ENCODE measurements at places on chromosomes 12 and 14. TPM values are rescaled to one million over a fixed set of nuclear protein-coding genes. Genes with fewer than 3 reads are reported as not detected.
A peak's percentile ranks its signal among the peaks of the same experiment; 100 is the strongest.

Gene RTL1
- not detected for total RNA-seq

- peaks cover 17% of the 10 kb centered on the region for H3K4me1 ChIP-seq
- peak; percentile 29 for DNase-seq
- no peak overlapping the region for H3K4me3 ChIP-seq
- no peaks in the 10 kb centered on the region for H3K36me3 ChIP-seq
These were observed 55.8 kb downstream of the GALNT4 start for GRCh38 chr12:89468648-89469326.

Gene ADAM20
- 0.22 TPM for total RNA-seq

GRCh38 chr14:61050417-61050816 lies 69.4 kb downstream of the SLC38A6 start:
- no peak for DNase-seq
- H3K36me3 ChIP-seq = no peaks in the 10 kb centered on the region
- no peaks in the 10 kb centered on the region for H3K4me1 ChIP-seq
- H3K27me3 ChIP-seq = no peaks in the 10 kb centered on the region
- H3K27ac ChIP-seq = no peak overlapping the region
- H3K4me3 ChIP-seq = no peak overlapping the region

DNA sequence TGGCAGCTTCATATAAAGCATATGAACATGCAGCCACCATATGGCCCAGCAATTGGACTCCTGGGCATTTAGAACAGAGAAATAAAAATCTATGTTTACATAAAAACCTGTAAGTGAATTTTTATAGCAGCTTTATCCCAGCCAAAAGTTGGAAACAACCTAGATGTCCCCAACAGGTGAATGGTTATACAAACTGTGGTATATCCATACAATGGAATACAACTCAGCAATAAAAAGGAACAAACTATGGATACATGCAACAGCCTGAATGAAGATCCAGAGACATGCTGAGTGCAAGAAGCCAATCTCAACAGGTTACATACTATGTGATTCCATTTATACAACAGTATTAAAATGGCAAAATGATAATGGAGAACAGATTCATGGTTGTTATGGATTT lies 3.7 kb downstream of the TMTC1 start:
- H3K27me3 ChIP-seq = peaks cover 36% of the 10 kb centered on the region
- no peaks in the 10 kb centered on the region for H3K36me3 ChIP-seq
- H3K27ac ChIP-seq = no peak overlapping the region
- no peaks in the 10 kb centered on the region for H3K4me1 ChIP-seq

- H3K27ac ChIP-seq = no peak overlapping the region
- no peaks in the 10 kb centered on the region for H3K27me3 ChIP-seq
- H3K36me3 ChIP-seq = no peaks in the 10 kb centered on the region
- no peaks in the 10 kb centered on the region for H3K4me1 ChIP-seq
- no peak overlapping the region for H3K4me3 ChIP-seq
These were observed 18.4 kb upstream of the CFL2 start for GRCh38 chr14:34732802-34733201.

Gene KRT6A
- not detected for total RNA-seq

DNA sequence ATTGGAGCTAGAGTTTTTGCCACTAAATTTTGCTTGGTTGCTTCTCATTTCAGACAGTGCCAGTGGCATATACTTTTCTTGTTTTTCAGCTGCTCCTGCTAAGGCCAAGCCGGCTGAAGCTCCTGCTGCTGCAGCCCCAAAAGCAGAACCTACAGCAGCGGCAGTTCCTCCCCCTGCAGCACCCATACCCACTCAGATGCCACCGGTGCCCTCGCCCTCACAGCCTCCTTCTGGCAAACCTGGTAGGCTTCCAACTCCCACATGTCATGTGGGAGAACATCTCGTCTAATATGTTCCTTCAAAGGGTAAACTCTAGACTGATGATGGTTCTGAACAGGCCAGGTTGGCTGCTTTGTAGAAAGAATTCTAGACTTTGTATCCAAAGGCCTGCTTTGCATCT lies 11.0 kb downstream of the DLST start:
- DNase-seq = no peak
- H3K4me3 ChIP-seq = no peak overlapping the region
- H3K36me3 ChIP-seq = peaks cover 85% of the 10 kb centered on the region
- H3K27ac ChIP-seq = no peak overlapping the region
- peaks cover 6% of the 10 kb centered on the region for H3K4me1 ChIP-seq

DNA sequence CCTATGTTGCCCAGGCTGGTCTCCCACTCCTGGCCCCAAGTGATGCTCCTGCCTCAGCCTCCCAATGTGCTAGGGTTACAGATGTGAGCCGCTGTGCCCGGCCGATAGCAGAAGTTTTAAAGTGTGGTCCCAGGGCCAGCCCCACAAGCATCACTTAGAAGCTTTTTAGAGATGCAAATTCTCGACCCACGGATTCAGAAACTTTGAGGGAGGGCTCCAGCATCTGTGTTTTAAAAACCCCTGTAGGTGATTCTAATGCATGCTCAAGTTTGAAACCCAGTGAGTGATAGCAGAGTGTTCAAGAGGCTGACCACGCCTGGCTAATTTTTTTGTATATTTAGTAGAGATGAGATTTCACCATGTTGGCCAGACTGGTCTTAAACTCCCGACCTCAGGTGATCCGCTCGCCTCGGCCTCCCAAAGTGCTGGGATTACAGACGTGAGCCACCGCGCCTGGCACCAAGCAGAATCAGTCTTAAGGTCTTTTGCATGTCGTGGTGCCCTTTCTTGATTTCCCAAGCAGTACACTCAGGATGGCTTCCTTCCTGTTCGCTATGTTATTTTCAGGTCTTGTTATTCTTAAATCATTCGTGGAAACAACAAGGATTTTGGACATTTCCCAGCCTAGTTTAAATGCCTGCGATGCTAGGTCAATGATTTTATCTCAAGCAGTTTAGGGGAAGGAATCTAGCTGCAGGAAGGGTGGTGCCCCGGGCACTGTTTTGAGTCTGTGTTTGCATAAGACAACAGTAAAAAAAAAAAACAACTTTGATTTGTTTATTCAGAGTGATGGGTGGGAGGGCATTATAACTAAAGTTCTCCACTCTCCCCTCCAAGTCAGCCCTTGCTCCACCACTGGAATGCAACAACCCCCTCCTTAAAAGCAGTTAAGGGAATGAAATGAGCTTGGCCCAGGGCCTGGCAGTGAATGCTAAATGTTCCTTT lies 9.2 kb upstream of the RILPL2 start:
- DNase-seq = no peak
- H3K4me1 ChIP-seq = peaks cover 41% of the 10 kb centered on the region
- peak overlapping the region; percentile 40 for H3K27ac ChIP-seq
- peaks cover 3% of the 10 kb centered on the region for H3K36me3 ChIP-seq
- H3K27me3 ChIP-seq = no peaks in the 10 kb centered on the region

DNA sequence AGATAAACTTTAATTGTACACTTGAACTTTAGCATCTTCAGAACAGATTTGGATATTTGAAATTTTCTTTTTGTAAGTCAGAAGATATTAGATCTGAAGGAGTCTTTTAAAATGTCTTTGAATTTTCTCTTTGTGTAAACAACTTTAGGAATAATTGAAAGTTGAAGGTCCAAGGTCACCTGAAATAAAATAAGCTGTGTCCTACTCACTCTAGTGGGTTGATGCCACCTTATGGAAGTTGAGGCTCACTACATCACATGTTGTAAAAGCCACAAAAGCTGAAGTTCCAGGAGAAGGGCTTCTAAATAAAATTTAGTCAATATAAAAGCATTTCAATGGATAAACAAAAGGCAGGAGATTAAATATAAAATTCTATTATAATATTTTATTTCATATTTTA lies 122.0 kb upstream of the ATXN7L3B start:
- H3K27me3 ChIP-seq = no peaks in the 10 kb centered on the region
- no peaks in the 10 kb centered on the region for H3K36me3 ChIP-seq
- H3K27ac ChIP-seq = no peak overlapping the region
- DNase-seq = no peak
- no peak overlapping the region for H3K4me3 ChIP-seq

Gene KRT77
- total RNA-seq = 0.20 TPM

Gene LTBR
- total RNA-seq = 0.38 TPM

- DNase-seq = no peak
- no peaks in the 10 kb centered on the region for H3K36me3 ChIP-seq
- H3K4me1 ChIP-seq = peaks cover 13% of the 10 kb centered on the region
- peak overlapping the region; percentile 63 for H3K27ac ChIP-seq
These were observed 443 bp downstream of the DNAL1 start for GRCh38 chr14:73645248-73645610.

Gene BLTP3B
- 23.4 TPM for total RNA-seq

GRCh38 chr12:24730489-24730896 lies 218.4 kb downstream of the BCAT1 start:
- H3K27me3 ChIP-seq = no peaks in the 10 kb centered on the region
- H3K36me3 ChIP-seq = no peaks in the 10 kb centered on the region
- H3K4me1 ChIP-seq = no peaks in the 10 kb centered on the region
- no peak for DNase-seq

DNA sequence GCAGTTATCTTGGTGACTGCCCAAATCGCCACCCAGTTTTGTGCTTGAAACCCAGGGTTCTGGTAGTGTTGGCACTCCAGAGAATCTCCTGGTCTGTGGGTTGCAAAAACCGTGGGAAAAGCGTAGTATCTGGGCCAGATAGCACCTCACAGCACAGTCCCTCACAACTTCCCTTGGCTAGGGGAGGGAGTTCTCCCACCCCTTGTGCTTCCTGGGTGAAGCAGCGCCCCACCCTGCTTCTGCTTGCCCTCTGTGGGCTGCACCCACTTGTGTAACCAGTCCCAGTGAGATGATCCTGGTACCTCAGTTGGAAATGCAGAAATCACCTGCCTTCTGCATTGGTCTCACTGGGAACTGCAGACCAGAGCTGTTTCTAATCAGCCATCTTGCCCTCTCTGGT lies 16.4 kb downstream of the CLEC2D start:
- peaks cover 93% of the 10 kb centered on the region for H3K36me3 ChIP-seq
- no peak for DNase-seq
- H3K27me3 ChIP-seq = no peaks in the 10 kb centered on the region

- H3K36me3 ChIP-seq = no peaks in the 10 kb centered on the region
- no peaks in the 10 kb centered on the region for H3K4me1 ChIP-seq
- DNase-seq = no peak
These were observed 27.0 kb upstream of the INSM2 start for GRCh38 chr14:35506927-35507326.

Gene BMP4
- total RNA-seq = not detected

DNA sequence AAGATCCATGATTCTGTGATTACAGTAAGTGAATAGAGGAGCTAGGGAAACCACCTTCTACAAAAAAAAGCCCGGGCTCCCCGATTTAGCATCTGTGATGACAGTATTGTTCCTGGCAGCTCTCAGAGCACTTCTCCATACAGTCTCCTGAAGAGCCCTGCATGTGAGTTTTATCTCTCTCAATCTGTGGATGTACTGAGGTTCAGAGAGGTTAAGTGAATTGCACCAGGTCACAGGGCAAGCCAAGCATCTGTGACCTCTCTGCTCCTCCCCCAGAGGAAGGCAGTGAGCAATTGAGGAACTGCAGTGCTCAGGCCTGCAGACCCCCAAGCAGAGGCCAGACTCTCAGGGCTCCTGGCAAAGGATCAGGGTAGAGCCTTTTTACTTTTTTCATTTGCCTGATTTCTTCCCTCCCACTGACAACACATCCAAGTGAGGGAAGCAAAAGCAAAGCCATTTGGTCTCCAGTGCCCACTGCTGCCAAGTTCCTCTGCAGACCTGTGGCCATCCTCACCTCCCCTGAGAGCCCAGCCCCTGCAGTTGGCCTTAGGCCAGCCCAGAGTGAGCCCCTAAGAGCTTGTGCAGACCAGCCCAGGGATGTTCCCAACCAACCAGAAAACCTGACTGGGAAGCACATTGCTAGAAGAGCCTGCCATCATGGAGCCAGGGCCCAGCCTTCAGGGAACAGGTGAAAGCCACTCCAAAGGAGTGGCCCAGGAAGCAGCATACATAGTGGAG lies 47.6 kb upstream of the PNMA1 start:
- H3K36me3 ChIP-seq = peaks cover 9% of the 10 kb centered on the region
- no peaks in the 10 kb centered on the region for H3K27me3 ChIP-seq
- no peak for DNase-seq
- peaks cover 81% of the 10 kb centered on the region for H3K4me1 ChIP-seq

GRCh38 chr14:69713993-69714679 lies 52.8 kb upstream of the SRSF5 start:
- H3K36me3 ChIP-seq = peaks cover 38% of the 10 kb centered on the region
- H3K27ac ChIP-seq = no peak overlapping the region
- no peak for DNase-seq
- no peaks in the 10 kb centered on the region for H3K27me3 ChIP-seq

GRCh38 chr12:57895389-57896114 lies 45.8 kb upstream of the ATP23 start:
- no peak overlapping the region for H3K27ac ChIP-seq
- no peak for DNase-seq
- peaks cover 71% of the 10 kb centered on the region for H3K4me1 ChIP-seq
- H3K36me3 ChIP-seq = no peaks in the 10 kb centered on the region

DNA sequence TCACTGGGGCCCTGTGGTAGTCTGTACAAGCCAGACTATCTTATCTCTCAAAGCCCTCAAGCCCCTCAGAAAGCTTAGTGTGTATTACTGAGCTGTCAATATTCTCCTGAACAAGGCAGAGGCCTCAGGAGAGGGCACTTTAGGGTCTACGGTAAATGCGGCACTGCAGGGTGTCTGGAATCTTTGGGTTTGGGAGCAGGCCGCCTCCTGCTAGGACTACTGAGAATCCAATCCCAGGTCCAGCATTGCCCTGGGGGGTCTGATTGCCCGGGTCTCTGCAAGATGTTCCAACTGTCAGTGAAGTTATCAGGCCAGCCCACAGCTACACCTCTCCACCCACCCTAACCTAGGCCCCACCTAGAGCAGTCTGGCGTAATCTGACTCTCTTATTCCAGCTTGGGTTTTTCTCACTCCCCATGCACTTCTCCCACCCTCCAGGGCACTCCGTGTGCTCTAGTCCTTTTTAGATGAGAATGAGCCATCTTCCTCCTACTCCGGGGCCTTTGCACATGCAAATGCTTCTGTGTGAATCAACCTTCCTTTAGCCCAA lies 4.3 kb upstream of the ZFP36L1 start:
- H3K27me3 ChIP-seq = no peaks in the 10 kb centered on the region
- H3K36me3 ChIP-seq = no peaks in the 10 kb centered on the region
- no peak for DNase-seq
- H3K4me3 ChIP-seq = no peak overlapping the region
- peaks cover 29% of the 10 kb centered on the region for H3K4me1 ChIP-seq
- peak overlapping the region; percentile 100 for H3K27ac ChIP-seq

GRCh38 chr12:24591715-24592440 lies 357.0 kb downstream of the BCAT1 start:
- H3K27ac ChIP-seq = no peak overlapping the region
- DNase-seq = no peak
- H3K27me3 ChIP-seq = no peaks in the 10 kb centered on the region
- H3K4me1 ChIP-seq = no peaks in the 10 kb centered on the region
- no peak overlapping the region for H3K4me3 ChIP-seq

- no peak overlapping the region for H3K4me3 ChIP-seq
- no peak overlapping the region for H3K27ac ChIP-seq
- no peaks in the 10 kb centered on the region for H3K36me3 ChIP-seq
- no peak for DNase-seq
- H3K27me3 ChIP-seq = peaks cover 2% of the 10 kb centered on the region
These were observed 53.3 kb upstream of the GTF2A1 start for GRCh38 chr14:81273961-81274575.

Gene RDH16
- total RNA-seq = 0.30 TPM

- H3K27me3 ChIP-seq = no peaks in the 10 kb centered on the region
- no peak overlapping the region for H3K4me3 ChIP-seq
- no peaks in the 10 kb centered on the region for H3K36me3 ChIP-seq
- DNase-seq = no peak
- H3K4me1 ChIP-seq = peaks cover 4% of the 10 kb centered on the region
- H3K27ac ChIP-seq = no peak overlapping the region
These were observed 416.2 kb upstream of the CCDC196 start for GRCh38 chr14:66069830-66070541.

Gene SLC25A47
- not detected for total RNA-seq

Gene SAMD15
- total RNA-seq = not detected

Gene KIF5A
- 0.47 TPM for total RNA-seq

Gene LPAR5
- 2.8 TPM for total RNA-seq

Gene CACNA2D4
- 10.5 TPM for total RNA-seq

Measured in CD4-positive, alpha-beta T cell (primary cell).